Neuronal stem cell (in vitro differentiated cells): ENCODE measurements at places on chromosomes 6 and 20.
A peak's percentile ranks its signal among the peaks of the same experiment; 100 is the strongest.

DNA sequence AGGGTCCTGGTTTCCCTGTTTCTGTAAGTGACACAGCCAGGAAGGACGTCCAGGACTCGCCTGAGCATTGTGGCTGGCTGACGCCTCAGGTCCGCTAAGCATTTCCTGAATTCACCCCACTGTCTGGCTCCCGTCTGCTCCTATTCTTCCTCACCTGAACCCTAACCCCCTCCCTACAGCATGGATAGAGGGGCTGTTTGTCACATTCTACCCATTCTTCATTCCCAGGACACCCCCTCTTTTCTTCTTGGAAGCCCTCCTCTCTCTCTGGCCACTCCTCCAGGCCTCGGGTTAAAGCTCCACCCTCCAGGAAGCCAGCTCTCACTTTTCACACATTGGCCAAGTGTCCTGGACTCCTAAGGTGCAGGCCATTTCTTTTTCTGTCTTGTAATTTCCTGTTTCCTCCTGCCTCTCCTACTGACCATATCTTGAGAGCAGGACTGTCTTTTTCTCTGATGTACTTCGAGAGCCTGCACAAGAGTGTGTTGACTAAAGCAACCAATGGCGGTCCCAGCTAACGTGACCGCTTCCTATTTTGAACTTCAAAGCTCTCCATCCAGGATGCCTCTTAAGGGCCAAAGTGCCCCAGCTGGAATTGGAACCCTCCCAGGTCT is 24.2 kb upstream of the MYMX start:
- DNase-seq, result no peak

DNA sequence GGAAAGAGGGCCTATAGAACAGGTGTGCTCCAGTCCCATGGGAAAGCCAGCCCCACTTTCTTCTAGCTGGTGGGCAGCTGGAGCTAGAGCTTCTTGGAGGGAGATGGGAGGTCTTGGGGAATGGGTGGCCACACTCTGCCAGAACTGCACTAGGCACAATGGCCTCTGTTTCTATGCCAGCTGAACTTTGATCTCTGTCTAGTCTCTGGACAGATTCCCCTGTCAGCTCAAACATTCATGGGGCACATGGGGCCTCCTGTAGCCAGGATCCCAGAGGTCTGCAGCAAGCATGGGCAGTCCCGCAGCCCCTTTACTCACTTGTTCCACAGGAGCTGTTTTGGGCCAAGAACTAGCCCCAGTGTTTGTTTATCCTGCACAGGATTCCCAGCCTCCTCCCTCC is 591.3 kb upstream of the HS3ST5 start:
- DNase-seq, result no peak

- DNase-seq, result no peak
Measured at GRCh38 chr6:6969761-6970223, 138.0 kb upstream of the RREB1 start.

DNA sequence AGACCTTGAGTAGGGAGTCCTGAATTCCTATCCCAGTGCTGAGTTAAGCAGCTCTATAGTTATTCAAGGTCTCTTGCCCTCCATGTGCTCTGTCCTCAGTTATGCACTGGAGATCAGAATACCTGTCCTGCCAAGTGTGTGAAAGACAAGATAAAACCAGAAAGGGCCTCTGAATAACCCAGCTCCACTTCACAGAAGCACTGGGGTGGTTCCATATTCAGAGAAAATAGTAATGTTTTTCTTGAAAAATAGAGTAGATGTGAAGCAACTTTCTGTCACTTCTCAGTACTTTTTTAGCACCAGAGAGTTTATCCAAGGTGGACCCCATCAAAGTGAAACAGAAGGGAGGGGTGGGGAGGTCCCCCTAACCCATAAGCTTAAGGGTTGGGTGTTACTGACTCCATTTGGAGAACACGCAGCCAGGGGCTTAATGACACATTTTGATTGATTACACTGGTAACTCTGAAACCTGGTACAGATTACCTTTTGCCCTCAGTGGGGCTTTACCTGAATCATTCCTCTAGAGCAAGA is 509.8 kb upstream of the JARID2 start:
- DNase-seq, result no peak

- DNase-seq, result peak; percentile 14
Measured at GRCh38 chr6:127554435-127555006, 22.5 kb upstream of the C6orf58 start.

DNA sequence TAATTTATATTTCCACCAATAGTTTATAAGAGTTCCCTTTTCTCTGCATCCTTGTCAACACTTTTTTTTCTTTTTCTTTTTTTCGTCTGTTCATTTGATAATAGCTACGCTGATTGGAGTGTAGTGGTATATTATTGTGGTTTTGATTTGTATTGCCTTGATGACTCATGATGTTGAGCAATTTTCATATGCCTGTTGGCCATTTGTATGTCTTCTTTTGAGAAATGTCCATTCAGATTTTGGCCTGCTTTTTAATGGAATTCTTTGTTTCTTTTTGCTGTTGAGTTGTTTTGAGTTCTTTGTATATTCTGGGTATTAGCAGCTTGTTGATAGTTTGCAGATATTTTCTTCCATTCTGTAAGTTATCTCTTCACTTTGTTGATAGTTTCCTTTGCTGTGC is 773.4 kb downstream of the KIF16B start:
- DNase-seq, result no peak

- DNase-seq, result no peak
Measured at GRCh38 chr6:136600818-136601217, 50.6 kb upstream of the MAP7 start.

- DNase-seq, result no peak
Measured at GRCh38 chr6:92377137-92377536, 1042.2 kb downstream of the EPHA7 start.

- no peak for DNase-seq
Measured at GRCh38 chr6:7762760-7763159, 36.9 kb downstream of the BMP6 start.

- DNase-seq, result no peak
Measured at GRCh38 chr6:74018825-74019224, 322.8 kb downstream of the CD109 start.

GRCh38 chr6:138546733-138547185 is 47.5 kb upstream of the NHSL1 start:
- DNase-seq, result no peak

- peak; percentile 8 for DNase-seq
Measured at GRCh38 chr6:137044366-137045221, at the start of gene IL20RA. Gene IL20RA, minus strand, starts transcription at chr6:137044965. Its CDS starts 237 bp downstream, at chr6:137044728.

GRCh38 chr20:19492687-19493336 is 265.2 kb upstream of the RIN2 start:
- peak; percentile 20 for DNase-seq

DNA sequence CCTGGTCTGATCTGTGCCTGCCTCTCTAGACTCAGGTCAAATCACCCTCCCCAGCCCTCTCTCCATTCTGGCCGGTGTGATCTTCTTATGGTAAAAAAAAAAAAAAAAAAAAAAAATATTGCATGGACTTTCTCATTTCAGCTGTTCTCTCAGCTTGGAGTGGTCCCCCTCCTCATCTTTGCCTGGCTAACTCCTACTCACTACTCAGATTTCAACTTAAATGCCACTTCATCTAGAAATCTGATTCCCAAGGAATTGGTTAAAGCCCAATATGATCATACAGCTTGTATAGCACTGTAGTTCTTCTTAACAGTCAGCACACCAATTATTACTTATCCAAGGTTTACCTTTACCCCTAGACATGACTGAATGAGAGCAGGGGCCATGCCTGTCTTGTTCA is 105.9 kb upstream of the CARMIL1 start:
- no peak for DNase-seq

- DNase-seq, result no peak
Measured at GRCh38 chr6:33163540-33163939, 28.7 kb downstream of the COL11A2 start.

DNA sequence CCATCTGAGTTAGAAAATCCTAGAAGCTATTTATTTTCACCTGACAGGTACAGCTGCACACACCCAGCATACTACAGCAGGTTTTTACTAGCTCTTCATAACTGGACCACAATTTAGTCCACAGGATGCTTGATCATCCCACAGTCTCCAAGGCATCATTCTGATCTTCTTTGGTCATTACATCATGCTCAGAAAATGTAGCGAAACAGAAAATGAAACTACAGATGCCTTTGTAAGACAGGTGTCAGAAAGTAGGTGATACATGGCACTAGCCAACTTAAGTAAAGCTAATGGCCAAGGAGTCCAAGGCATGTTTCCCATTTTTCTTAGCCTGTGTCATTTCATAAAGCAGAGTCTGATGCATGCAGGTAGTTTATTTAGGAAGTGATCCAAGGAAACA is 102.3 kb downstream of the HTR1B start:
- no peak for DNase-seq

DNA sequence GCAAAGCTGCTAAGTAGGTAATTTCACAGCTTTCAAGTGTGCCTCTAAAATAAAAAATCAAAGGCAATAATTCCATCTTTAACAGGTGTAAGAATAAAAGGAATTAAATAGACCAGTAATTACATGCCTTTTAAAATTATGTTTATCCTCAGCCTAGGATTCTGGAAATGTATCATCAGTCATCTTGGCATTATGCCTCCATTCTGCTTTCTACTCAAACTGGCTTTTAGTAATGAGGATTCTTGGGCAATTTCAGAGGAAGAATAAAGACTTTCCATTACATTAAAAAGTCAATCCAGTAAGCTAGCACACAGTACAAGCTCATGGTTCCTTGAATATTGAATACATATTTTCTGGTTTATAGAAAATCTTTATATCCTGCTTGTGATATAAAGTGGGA is 44.7 kb downstream of the GSTA2 start:
- DNase-seq, result no peak

DNA sequence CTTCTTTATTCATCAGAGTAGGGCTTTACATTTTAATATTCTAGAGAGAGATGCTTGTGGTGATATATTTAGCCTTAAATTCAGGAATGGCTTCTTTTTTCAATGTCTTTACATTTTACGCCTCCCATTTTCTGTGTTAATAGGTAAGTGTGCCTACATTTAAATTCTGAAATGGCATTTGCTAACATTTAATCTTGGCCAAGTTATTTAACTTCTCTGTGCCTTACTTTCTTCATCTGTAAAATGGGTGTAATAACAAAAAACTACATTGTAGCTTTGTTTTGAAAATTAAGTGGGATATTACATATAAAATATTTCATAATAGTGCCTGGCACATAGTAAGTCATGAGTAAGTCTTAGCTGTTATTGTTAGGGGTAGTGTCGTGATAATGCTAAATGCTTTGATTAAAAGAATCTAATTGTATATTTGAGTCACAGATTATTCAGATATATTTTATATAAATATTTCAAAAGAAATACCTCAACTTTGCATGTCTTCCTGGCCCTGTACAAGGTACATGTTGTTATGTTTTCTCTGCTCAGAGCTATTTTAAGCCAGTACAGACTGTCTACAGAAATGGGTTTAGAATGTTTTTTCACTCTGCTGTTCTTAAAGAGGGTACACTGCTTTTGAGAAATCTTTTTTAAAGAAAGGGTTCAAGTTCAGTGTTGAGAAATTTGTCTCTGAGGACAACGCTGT is 18.8 kb downstream of the CARMIL1 start:
- no peak for DNase-seq

DNA sequence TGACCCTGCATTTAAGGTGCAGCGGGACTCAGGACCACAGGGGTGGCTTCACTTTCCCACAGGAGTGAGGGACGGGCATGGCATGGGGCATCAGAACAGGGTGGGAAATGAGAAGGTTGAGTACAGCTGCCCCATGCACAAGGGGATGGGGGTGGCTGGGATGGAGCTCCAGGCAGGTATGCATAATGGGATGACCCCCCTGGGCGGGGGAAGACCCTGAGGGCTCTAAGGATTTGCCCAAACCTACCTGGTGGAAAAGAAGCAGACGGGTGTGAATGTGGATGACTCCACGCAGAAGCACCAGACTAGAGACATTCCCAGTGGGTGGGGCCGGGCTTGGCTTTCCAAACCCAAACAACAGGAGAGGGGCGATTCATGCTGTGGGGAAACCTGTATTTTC is 200.3 kb downstream of the SYNDIG1 start:
- no peak for DNase-seq

DNA sequence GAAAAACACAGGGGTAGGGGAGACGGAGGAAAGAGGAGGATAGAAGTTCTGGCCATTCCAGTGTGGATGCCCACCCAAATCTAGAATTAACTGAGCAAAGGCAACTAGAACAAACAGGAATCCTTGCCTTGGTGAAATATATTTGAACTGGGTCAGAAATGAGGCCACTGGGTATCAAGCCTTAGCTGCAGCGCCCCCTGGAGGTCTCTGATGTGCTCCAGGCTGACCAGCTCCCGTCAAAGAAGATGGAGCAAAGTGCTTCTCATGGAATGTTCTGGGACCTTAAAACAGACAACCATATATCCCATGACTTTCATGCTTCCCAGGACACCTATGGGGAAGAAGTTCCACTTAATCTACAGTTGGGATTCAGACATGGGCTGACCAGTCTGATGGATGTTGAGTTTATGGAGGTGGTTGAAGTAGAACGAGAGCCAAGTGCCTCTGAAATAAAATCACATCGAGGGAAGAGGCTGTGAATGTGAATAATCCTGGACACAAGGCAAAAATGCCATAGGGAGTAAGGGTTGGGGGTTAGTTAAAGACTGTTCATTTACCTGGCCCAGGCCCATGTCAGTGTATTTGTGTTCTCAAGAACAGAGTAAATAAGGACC is 50.4 kb downstream of the HLA-DPB1 start:
- DNase-seq, result no peak
